ENCODE measurements at places on chromosomes 2 and 18. TPM values are rescaled to one million over a fixed set of nuclear protein-coding genes. Genes with fewer than 3 reads are reported as not detected.

- DNase-seq = no peak
Observed at GRCh38 chr2:7169593-7169992, 252.4 kb downstream of the RNF144A start.

CRACDL gene
- total RNA-seq = 11.8 TPM

DNA sequence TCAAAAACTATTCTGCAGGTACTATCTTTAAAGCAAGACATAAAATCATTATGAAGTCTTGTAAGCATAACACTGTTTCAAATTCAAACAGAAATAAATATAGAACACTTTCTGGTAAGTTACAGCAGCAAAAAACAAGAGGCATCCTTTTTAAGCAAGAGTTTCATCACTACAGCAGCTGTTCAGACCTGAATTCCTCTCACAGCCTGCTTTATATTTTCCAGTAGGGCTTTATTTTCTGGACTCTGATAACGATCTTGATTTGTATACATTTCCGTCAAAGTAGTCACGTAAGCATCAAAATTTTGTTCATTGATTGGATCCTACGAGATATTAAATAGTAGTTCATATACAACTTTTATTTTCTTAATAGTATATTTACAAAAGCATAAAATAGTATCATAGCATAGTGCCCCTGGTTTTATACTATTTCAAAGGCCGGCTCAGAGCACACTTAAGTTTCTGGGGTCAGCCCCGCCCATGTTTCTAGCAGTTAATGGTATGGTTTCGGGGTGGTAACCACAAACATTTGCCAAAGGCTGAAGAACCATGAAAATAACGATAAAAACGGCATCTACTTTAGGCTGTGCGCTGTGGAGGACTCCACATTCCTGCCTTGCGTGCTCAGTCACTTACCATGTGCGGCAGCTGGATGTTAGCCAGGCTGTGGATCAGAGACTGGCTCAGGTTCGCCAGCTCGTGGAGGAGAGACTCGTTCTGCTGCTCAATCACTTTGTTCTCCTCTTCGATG is 47.5 kb upstream of the PXDN start:
- DNase-seq = no peak

- no peak for DNase-seq
Observed at GRCh38 chr2:233919938-233920337, 2.8 kb downstream of the TRPM8 start.

FOXD4L1 gene
- not detected for total RNA-seq

GRCh38 chr18:54023471-54023870 is 201.0 kb downstream of the MBD2 start:
- DNase-seq = no peak

GRCh38 chr2:72548081-72548764 is 277.6 kb downstream of the EXOC6B start:
- DNase-seq = no peak

TMEM127 gene
- 52.1 TPM for total RNA-seq

ITPRIPL1 gene
- 6.7 TPM for total RNA-seq

DNA sequence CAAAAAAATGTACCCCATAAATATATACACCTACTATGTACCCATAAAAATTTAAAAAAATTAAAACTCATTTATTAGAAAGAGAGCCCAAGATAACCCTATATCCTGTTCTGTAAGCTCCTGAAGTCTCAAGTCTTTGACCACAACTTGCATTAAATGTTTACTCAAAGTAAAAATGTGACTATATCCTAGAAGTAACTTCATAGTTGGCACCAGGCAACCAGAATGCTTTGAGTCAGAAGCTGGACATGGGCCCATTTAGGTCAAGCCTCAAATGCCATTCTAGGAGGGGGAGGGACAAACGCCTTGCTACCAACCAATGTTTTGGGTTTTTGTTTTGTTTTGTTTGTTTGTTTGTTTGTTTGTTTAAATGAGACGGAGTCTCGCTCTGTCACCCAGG is 9.3 kb upstream of the TBC1D8 start:
- DNase-seq = no peak

TMEFF2 gene
- total RNA-seq = not detected

- DNase-seq = no peak
Observed at GRCh38 chr2:118417406-118418120, 329.3 kb downstream of the INSIG2 start.

EIF2AK2 gene
- total RNA-seq = 46.8 TPM

DNA sequence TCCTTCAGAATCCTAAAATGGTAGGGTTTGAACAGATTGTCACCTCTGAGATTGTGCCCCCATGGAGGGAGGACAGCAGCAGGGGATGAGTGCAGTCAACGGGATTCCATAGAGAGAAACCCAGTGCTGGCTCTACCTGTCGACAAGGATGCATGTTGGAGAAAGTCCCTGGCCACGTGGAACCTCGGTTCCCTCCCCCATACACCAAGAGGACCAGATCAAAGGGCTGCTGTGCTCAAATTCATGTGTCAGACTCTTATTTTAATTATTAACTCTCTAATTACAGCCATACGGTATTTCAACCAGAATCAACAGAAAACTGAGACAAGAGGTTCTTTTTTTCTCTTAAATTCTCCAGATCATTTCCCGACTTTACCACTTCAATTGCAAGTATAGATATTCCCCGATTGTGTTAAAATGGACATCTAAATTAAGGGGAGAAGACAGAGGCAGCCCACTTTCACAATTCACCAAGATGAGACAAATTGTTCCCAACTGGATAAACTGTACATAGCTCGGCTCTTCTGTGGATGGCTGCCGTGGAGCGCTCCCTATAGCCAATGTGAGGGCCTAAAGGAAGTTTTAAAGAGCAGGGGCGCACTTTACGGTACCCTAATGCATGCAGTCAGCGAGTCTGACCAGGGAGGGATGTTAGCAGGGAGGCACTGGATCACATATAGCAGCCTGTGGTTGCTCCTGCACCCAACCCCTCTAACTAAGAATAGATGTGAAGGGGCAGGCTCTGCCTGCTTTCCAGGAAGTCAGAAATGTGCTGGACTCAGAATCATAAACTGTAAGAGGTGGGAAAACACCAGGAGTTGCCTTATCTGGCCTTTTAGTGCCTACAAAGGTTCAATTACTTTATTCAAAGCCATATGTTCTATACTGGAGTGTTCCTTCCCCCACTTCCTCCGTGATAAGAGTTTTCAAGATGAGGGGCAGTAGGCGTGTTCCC is 123.1 kb downstream of the CACNB4 start:
- no peak for DNase-seq

DNA sequence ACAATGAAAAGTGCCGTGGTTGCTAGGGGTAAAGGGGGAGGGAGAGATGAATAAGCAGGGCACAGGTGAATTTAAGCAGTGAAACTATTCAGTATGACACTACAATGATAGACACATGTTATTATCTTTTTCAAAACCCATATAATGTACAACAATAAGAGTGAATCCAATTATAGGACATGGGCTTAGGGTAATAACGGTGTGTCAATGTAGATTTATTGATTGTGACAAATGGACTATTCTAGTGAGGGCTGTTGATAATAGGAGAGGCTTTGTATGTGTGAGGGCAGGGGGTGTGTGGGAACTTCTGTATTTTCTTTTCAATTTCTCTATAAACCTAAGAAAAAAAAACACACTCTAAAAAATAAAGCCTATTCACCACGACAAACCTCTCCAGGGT is 223.8 kb downstream of the RIT2 start:
- no peak for DNase-seq

CROCC2 gene
- total RNA-seq = 0.06 TPM

GRCh38 chr2:200122683-200123082 is 167.3 kb downstream of the MAIP1 start:
- DNase-seq = no peak

- peak; percentile 66 for DNase-seq
Observed at GRCh38 chr2:42924418-42924886, 132.1 kb upstream of the HAAO start.

GRCh38 chr2:213429516-213429915 is 145.3 kb downstream of the SPAG16 start:
- no peak for DNase-seq

DNA sequence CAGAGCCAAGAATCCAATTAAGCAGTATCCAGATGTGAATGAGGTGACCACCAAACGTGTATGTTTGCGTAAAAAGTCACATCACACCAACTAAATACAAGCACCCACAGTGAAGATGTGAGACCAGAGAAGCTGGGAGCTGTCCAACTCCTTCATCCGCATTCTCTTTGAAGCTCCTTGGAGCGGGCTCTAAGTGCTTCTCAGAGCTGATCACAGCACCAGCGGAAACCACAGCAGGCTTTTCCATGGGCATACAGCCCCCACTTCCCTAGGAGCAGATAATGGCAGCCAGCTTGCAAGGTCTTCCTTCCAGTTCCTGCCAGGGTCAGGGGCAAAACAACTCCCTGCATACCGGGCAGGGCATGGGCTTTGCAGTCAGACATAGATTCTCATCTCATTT is 36.4 kb downstream of the REEP1 start:
- DNase-seq = no peak

DNA sequence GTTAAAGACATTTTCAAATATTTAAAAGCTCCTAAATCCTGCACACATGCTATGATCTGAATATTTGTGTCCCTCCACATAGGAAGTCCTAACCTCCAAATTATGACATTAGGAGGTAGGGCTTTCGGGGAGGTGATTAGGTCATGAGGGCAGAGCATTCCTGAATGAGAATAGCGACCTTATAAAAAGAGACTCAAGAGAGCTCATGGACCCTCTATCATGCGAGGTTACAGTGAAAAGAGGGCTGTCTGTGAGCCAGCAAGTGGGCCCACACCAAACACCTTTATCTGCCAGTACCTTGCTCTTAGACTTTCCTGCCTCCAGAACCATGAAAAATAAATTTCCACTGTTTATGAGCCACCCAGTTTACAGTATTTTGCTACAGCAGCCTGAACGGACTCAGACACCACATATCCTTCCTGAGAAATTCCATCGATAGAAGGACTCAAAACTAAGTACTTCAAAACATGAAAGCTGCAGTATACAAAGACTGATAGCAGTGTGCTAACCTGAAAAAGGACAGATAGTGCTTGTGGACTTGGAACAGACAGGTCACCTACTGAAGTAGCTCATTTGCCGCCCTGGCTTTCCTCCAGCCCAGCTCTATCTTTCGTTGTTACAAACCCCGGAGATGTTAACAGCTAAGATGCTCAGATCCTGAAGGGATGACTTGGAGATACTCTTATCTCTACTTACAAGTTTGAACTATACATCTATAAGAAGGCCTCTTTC is 13.8 kb downstream of the FAM210A start:
- DNase-seq = no peak

Measured in omental fat pad (tissue), 4 donors.